Esophagus mucosa (tissue), 1 donor: ENCODE measurements at places on chromosomes 2 and 18.

DNA sequence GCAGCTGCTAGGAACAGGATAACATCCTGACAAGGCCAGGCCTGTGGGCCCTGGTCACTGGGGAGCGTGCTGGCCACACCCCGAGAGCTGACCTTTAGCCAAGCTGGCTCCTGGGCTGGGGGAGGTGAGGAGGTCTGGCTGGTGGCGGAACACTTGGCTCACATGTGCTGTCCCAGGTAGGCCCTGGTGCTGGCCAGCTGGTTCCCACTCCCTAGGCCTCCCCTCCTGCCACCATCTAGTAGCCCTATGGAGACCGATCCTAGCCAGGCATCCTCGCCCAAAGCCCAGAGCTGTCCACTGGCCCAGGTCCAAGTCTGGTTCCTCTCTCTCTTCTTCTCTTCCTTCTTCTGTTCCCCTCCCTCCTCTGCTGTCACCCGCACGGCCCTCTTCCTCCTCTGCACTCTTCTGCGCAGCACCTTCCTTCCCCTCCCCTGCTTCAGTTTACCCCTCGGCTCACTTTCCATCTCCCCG is 52.4 kb downstream of the TNS1 start:
- ATAC-seq, result peak; percentile 21

DNA sequence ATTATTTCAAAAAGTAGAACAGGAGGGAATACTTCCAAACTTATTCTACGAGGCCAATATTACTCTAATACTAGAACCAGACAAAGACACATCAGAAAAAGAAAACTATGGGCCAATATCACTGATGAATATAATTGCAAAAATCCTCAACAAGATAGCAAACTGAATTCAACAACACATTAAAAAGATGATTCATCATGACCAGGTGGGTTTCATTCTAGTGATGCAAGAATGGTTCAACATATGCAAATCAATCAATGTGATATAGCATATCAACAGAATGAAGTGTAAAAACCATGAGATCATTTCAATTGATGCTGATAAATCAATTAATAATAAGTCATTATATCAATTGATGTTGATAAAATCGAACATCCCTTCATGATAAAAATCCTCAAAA is 22.4 kb upstream of the EML6 start:
- ATAC-seq, result no peak

DNA sequence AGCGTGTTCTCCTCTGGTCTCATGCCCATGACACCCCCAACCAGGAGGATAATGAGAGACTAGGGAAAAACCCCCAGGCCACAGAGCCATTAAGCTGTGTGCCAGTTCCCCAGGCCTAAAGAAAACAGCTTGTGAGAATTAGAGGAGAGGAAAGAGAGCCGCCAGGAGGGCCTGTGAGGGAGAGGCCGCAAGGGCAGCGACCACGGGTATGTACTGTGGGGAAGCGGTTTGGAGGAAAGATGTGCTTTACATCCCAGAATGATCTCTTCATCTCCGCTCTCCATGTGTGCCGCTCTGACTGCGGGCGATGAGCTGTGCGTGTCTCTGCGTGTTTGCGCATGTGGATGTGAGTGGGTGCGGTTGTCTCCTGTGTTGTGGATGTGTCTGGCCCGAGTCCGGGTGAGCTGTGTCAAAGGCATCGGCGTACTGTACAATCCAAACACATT is 82.9 kb downstream of the DYSF start:
- peak; percentile 71 for ATAC-seq

DNA sequence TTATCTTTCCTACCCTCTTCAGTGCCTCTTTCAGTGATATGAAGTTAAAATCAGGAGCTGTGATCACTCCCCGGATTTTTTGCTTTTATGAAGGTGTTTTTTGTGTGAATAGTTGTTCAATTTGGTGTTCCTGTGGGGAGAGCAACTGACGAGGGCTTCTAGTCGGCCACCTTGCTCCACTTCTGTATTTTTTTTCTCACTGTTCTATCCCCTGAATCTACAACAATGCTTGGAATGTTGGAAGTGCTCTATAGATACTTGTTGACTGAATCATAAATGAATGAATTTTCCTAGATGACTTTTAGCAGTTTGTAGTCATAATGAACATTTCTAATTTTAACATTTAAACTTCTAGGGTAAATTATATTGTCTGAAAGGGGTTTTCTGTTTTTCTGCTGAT is 247.3 kb downstream of the ZNF385B start:
- no peak for ATAC-seq

DNA sequence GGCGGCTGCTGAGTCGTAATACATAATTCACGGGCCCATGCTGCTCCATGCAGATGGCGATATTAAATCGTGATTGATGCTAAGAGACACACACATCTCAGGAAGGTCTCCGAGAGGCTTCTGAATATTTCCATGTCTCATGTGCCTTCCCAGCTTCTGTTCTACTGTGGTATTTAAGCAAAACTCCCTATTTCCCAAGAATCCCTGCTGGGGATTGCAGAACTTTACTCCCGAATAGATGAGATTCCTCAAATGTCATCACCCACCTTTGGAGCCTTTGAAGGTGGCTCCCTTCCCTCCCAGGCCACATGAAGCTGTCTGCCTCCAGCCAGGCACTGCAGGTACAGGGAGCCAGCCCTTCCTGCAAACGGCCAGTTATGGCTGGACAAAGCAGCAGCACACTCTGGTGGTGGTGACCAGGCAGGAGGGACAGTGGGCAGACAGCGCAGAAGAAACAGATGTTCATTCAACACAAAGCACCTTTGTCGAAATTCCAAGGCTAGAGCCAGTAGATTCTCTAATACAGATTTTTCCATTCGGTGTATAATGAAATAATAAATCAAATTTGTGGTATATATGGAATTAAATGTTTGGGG is 14.1 kb downstream of the NRP2 start:
- no peak for ATAC-seq

DNA sequence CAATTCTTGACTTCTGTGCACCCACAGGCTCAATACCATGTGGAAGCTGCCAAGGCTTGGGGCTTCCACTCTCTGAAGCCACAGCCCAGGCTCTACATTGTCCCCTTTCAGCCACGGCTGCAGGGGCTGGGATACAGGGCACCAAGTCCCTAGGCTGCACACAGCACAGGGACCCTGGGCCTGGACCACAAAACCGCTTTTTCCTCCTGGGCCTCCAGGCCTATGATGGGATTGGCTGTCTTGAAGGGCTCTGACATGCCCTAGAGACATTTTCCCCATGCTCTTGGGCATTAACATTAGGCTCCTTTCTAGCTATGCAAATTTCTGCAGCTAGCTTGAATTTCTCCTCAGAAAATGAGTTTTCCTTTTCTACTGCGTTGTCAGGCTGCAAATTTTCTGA is 29.7 kb downstream of the NUP35 start:
- no peak for ATAC-seq

DNA sequence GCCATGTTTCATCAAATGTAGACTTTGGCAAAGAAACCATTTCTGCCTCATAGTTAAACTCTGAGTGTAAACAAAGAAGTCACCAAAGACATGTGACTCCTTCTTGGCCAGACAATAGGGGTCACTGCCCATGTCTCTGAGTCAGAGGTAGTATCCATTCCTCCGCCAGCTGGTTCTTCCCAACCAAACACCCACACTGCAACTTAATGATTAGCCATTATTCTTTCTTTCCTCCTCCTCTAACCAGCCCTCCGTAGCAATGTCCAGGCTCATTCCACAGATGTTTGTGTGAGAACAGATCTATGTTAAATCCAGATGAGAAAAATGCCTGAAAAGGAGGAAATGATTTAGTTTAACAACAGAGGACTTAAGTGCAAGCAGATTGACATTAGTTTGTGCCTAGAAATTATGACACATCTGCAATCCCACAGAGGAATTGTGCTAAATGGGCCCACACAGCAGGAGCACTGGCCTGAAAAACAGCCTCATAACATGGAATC is 127.9 kb upstream of the SH3BP4 start:
- no peak for ATAC-seq

- peak; percentile 68 for ATAC-seq
Measured at GRCh38 chr2:11681722-11682589, 12.0 kb upstream of the NTSR2 start.

DNA sequence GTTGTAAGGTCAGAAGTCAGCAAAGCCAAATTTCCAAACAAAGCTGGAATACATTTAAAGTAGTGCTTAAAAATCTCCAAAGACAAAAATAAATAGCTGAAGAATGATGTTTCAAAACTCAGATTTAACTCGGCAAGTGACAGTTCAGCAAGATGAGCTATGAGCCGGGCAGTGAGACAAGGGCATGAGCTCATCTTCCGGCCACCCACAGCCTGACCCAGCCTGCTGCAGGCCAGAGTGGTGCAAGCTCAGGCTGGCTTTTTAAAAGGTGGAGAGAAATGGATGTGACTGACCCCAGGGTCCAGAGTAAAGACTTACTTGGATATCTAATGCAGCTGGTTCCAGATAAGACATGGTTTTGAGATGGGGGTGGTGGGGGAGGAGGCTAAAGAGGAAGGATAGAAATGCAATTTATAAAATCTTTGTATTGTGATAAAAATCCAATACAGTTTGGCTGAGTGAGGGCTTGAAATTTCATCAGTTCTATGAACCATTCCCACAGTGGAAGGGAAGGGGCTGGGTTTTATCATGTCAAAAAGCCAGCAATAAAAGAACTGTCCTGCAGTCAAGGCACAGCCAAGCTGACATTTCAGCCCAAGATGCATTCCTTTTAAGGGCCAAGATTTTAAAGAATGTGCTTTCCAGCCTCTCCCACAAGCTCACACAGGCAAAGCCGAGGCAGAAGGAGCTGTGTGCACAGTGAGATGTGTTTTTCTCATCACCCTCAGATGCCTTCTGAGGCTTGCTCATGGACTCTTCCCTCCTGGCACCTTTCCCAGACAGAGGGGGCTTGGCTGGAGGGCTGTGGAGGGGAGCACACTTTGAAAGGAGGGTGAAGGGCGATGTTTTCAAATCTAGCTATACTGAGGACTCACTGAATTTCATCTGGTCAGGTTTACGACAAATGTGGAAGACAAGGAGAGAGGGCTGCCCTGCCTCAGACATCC is 97.9 kb upstream of the KLHL29 start:
- no peak for ATAC-seq

DNA sequence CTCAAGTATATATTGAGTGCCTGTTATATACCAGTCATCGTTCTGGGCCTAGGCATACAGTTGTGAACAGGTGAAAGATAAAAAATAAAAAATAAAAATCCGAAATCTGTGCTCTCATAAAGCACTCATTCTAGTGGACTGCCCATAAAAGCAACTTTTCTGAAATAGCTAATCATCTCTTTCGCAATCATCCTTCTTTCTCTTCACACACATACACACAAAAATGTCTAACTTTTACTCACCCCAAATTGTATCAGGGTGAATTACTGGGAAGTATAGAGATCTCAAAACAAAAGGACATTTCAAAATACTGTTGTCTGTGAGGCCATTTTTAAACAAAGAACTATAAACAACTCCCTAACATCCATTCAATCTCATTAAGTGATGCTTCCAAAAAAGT is 29.6 kb upstream of the ORC2 start:
- no peak for ATAC-seq
